GM20000 (cell line): ENCODE measurements at places on chromosomes 12 and 14.

DNA sequence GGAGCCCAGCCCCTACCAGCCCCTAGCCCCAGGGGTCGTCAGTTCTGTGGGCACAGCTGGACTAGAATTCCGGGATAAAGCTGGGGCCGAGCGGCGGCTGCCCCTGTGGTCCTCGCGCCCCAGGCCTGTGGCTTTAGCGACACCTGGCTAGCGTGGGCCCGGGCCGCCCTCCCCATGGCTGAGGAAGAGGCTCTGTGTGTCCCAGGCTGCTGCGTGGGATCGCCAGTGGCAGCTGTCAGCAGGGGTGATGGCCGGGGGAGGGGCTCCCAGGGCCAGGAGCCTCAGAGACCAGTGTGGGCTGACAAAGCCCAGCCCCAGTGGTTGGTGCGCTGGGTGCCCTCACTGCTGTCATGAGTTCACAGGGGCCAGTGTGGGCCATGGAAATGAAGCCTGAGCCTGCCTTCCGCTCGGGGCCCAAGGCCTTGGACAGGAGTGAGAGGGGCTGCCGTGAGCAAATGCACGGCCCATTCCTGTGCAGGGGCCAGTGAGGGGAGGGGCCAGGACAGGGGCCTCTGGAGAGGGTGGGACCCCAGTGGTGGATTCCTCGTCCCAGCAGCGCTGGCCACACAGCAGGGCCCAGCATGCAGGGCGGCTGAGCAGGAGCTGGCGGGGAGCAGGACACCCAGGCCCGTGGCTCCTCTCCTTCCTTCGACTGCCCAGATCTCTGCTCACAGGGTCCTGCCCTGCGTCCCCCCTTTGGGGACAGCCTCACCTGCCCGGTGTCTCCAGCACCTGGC, 11.4 kb downstream of the FBRSL1 start:
- no peak for DNase-seq

- DNase-seq = no peak
Measured at GRCh38 chr12:119005913-119006312, 24.6 kb downstream of the SRRM4 start.

DNA sequence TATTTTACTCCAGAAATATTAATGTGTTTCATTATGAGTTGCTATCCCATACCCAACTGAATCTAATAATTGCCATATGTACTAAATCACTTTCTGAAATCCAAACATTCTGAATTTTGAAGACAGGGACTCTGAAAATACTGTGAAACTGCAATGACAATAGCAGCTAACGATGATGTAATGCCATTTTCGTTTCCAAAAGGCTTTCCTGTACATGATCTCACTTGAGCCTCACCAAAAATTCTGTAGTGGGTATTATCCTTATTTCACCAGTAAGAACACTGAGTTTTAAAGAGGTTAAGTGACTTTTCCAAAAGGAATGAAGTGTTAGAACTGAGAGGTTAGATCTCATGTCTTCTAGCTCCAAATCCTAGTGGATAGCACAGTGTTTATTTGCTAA, 133.3 kb downstream of the FLRT2 start:
- DNase-seq = no peak

- DNase-seq = no peak
Measured at GRCh38 chr12:121356657-121357056, 4.4 kb upstream of the ANAPC5 start.

DNA sequence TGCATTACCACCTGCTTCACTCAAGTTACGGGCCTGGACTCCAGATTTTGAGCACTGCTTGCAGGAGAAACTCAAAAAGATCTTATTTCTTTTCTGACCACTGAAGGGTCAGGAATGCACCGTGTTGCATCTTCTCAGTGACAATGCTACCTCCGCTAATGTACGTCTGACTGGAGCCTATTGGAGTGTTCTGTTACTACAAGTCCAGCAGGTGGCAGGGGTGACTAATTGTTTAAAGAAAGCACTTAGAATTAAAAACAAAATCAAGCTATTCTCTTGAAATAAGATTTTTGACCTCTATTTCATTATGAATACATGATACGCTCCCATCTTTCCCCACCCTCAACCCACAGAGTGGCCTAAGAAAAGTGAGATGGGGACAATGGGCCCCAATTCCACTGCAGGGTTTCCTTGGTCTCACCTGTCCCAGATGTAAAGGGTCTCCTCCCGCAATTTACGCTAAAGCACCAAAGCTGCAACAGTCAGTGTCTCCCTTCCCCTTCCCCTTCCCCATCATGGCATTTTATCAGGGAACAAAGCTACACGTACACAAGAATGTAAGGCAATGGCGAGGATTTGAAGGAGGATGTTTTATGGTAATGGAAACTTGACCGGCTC, 2.2 kb downstream of the TBPL2 start:
- peak; percentile 55 for DNase-seq

DNA sequence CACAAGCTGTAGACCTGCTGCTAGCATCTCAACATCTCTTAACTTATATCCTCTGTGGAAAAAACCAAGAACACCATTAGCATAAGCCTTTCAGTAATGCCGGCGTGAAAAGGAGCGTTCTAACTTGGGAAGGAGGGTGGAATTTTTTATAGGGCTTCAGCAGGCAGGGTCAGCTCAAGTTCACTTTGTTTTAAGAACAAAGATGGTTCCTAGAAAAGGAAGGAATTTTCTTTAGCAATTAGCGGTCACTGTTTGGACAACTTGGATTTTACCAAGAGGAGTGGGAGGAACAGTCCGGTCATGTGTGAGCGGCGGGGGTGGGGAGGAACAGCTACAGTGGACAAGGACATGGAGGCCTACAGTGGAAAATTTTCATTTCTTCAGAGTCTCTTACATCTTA, 35.9 kb downstream of the BBS10 start:
- DNase-seq = no peak

- DNase-seq = peak; percentile 90
Measured at GRCh38 chr12:49092086-49092815, 2.4 kb downstream of the DHH start.

DNA sequence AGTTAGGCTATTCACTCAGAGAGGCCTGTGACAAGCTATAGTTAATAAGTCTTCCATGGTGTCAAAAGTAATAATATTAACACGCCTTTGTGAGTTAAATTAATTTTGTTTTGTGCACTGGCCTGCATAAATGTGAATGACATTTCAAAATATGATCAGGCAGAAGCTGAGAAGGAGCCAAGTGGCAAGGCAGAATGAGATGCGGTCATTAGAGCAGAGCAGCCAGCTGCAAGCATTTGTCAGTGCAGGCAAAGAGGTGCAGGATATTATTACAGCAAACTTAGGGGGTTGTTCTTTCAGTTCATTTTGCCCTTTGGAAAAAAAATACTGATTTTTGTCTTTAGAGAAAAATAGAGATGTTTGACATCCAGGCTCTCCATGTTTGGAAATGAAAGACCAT, 364.5 kb downstream of the PAWR start:
- no peak for DNase-seq

DNA sequence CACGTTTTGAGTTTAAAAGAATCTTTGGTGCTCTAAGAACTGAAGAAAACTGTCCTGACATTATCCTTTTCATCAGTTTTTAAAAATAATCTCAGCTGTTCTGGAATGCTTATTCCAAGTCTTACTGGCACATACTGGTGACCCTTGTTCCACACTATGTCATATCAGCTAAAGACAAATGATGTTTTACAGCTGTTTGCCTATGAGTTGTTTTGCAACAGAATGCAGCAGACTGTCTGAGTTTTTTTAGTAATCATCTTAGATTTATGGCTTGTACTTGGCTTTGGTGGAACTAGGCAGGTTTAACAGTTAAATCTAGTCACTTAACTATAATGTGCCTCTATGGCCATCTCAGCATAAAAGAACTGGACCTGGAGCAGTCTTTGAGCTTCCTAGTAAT, 91.6 kb upstream of the GRIN2B start:
- no peak for DNase-seq

- no peak for DNase-seq
Measured at GRCh38 chr12:132238488-132238854, 90.9 kb downstream of the GALNT9 start.

DNA sequence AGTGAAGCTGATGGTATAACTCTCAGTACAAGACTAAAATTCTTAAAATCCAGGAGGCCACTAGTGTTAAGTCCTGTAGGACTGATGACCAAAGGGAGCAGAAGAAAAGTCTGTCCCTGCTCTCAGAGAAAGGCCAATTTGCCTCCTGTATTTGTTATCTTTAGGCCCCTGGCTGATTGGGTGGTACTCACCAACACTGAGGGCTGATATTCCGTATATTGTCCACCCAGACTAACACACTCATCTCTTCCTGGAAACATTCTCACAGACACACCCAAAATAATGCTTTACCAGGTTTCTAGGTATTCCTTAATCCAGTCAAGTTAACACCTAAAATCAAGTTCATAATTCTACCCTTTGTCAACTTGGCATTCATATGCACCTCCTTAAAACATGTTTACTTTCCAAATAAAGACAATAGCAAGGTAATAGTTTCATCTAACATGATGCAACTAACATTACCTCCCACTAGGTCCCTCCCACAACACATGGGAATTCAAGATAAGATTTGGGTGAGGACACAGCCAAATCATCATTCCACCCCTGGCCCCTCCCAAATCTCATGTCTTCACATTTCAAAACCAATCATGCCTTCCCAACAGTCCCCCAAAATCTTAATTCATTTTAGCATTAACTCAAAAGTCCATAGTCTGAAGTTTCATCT, 84.3 kb downstream of the EGLN3 start:
- DNase-seq = no peak

GRCh38 chr14:92472860-92473259, 40.7 kb upstream of the RIN3 start:
- DNase-seq = no peak

GRCh38 chr14:64935508-64935907, 7.0 kb downstream of the GPX2 start:
- no peak for DNase-seq

DNA sequence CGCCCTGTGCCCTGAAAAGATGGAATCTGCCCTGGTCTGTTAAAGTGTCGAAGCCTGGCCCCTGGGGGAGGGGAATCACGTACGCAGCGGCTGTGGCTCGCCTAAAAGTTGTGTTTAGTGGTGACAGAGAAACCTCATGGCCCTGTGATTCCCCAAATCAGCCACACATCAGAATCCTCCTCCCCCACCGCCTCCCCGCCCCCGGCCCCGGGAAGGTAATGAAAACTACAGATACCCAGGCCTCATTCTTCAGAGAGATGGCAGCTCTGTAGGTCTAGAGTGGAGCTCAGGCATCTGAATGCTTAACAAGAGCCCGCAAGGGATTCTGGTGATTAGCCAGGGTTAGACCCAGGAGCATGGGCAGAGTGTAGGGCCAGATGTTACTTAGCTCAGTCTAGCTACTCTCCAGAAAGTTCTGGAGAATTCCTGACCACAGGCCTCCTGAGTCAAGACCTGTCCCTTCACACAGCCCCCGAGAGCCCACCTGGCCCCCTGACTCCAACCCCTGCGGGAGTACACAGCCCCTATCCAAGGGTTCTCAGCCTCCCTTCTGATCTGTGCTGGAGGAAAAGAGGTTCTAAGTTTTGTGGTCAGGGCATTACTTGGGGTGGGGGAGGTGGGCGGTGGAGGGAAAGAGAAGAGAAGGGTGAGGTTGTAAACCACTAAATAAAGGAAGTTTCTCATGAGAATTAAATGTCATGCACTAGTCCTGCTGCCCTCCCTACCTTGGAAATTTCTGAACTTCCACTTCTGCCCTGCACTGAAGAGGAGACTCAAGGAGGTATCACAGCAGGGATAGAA, 114.8 kb downstream of the PLXNC1 start:
- peak; percentile 58 for DNase-seq

DNA sequence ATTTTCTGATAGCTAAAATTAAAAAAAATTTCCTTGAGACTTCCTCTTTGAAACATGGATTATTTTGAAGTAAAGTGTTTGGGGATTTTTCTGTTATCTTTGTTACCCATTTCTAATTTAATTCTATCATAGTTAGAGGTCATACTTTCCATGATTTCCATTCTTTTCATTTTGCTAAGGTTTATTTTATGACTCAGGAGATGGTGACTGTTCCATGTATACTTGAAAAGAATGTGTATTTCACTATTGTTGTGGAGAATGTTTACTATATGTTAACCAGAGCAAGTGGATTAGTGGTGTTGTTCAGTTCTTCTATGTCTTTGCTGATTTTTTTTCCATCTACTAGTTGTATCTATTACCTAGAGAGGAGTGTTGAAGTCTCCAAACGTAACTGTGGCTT, 250.5 kb upstream of the PELI2 start:
- DNase-seq = no peak

- DNase-seq = no peak
Measured at GRCh38 chr12:98485792-98486340, 29.5 kb upstream of the TMPO start.

DNA sequence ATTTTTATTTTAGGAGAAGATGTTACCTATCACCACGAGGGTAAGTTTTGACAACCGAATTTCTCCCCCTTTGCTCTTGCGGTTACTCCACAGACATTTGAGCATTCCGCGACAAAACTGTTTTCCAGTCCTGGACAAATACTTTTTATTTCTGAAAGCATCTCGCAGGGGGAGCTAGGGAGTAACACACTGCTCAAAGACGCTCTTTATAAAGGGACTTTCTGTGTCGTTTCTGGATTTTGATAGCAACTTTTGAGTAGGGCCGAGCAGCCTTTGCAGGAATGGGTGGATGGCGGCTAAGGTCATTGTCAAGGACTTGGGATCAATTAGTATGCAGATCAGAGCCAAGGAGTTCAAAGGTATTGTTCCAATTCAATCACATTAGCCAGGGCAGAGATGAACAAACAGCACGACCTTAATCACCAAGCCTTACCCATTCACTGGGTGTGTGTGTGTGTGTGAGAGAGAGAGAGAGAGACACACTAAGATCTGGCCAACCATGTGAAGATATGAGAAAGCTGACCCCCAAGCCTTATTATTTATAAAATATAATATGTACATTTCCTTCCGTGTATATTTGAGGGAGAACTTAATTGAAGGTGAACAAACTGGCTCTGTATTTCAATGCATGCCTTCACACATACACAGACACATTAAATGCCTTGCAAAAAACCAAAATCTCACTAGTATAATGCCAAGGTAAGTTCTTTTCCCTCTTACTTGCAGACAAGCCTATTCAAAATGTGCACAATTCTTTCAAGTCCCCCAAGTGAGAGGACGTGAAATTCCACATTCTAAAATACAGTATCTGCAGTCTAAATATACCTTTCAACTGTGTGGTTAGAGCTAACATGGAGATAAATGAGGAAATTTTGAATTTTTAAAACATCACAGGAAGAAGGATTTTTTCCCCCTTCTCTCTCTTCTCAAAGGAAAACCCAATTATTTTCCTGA, 613.8 kb downstream of the VRK1 start:
- no peak for DNase-seq

- DNase-seq = no peak
Measured at GRCh38 chr12:117091758-117092510, 7.3 kb downstream of the TESC start.

- DNase-seq = no peak
Measured at GRCh38 chr14:51507906-51508511, 143.7 kb upstream of the FRMD6 start.

DNA sequence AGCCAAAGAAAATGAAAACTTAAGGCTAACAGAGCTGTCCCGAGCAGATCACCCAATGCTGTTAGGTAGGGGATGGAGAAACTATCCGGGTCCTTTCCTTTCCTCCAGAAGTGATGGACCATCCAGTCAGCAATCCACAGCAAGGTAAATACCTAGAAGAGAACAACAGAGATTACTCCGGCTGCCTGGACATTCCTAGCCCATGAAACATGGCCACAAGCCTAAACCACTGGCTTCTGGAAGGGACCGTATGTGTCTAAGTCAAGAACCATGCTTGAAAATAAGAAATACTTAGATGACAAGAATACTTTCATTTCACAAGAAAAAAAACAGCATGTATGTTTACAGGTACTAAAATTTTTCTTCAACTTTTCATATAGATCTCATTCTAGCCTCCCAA, 152.9 kb downstream of the SLC41A2 start:
- DNase-seq = no peak

- no peak for DNase-seq
Measured at GRCh38 chr12:104748356-104748755, 209.7 kb downstream of the SLC41A2 start.

GRCh38 chr14:96118391-96118790, 79.2 kb downstream of the C14orf132 start:
- DNase-seq = no peak
